Muscle of leg (tissue), 16 donors: ENCODE measurements at places on chromosomes 16 and 17. TPM values are rescaled to one million over a fixed set of nuclear protein-coding genes. Genes with fewer than 3 reads are reported as not detected.
A peak's percentile ranks its signal among the peaks of the same experiment; 100 is the strongest.

DNA sequence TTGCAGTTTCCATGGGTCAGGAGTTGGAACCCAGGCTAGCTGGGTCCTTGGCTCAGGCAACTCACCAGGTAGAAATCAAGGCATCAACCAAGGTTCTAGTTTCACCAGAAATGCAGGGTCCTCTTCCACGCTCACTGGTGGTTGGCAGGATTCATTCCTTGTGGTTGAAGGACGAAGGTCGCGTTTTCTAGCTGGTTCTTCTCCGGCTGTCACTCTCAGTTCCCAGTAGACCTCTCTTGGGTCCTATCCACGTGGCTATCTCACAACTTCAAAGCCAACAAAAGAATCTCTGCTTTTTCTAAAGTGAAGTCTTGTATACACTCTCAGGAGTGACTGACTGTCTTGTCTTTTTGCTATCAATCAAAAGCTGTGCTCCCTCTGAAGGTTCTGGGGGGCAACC lies 146.3 kb upstream of the NOL11 start:
- no peak for DNase-seq

- no peak for DNase-seq
Observed at GRCh38 chr17:65712383-65713267, 151.2 kb upstream of the AXIN2 start.

DNA sequence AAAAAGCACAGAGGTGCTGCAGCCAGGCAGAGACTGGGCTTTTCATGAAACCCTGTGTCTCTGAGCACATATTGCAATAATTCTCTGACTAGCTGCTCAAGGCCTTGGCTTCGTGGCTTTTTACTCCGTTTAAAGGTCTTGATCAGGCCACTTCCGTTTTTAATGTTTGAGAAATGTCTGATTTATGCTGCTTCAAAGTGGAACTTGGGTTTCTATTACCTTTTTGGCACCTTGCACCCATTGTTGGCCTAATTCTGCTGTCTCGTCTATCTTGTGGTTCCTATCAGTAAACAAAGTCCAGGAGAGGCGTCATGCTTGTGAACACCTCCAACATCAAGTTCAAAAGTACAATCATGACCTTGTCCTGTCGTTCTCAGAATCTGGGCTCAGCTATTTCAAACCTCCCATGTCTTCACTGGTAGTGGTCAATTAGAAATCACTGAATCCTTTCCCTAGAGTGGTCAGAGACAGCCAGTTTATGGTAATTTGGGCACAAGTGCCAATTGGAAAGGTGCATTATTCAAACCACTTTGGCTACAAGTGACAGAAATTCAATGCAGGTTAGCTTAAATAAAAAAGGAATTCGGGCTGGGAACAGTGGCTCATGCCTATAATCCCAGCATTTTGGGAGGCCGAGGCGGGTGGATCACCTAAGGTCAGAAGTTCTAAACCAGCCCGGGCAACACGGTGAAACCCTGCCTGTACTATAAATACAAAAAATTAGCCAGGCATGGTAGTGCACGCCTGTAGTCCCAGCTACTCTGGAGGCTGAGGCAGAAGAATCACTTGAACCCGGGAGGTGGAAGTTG lies 33.3 kb upstream of the METTL9 start:
- DNase-seq: no peak

GRCh38 chr16:11566398-11566797 lies 20.3 kb downstream of the LITAF start:
- no peak for DNase-seq

DNA sequence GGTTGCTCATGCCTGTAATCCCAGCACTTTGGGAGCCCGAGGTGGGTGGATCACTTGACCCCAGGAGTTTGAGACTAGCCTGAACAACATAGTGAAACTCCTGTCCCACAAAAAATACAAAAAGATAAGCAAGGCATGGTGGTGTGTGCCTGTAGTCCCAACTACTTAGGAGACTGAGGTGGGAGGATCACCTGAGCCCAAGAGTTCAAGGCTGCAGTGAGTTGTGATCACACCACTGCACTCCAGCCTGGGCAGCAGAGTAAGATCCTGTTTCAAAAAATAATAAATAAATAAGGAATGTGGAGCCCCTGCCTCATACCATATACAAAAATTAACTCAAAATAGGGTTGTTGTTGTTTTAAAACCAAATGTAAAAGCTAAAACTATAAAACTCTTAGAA lies 26.2 kb upstream of the CORO1A start:
- no peak for DNase-seq

DNA sequence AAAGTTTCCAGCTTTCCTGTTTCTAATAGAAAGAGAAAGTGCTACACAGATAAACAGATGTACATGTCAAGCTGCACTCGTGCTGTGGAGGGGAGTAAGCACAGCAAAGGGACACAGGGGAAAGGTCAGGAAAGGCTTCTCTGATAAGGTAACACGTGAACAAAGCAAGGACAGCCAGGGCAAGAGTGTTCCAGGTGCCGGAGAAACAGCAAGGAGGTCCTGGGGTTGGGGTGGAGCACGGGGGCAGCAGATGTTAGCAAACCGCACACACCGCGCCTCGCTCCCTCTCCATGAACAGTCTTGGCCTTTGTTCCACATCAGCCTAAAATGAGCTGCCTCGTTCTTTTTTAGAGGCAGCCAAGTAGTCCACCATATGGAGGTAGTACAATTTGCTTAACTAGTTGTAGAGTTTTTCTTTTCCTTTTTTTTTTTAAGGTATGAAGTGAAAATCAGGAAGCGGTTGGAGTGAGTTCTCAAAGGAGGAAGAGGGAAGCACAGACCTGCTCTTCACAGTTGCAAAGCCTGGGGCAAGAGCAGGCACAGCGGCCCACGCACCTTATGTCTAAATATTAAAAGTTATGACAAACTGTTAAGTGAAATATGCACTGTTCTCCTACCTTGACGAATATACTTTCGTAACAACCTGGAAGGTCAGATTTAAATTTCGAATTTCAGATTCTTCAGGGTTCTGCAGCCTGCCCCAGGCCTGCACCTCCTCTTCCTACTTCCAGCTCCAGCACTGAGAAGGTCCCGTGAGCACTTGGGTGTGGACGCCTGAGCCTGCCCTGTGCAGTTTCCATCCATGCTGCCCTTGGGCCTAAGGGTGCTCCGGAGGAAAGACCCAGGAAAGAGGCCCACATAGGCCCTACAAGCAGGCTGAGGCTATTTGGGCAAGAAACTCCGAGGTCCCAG lies 41.5 kb upstream of the RPH3AL start:
- peak; percentile 39 for DNase-seq

DNA sequence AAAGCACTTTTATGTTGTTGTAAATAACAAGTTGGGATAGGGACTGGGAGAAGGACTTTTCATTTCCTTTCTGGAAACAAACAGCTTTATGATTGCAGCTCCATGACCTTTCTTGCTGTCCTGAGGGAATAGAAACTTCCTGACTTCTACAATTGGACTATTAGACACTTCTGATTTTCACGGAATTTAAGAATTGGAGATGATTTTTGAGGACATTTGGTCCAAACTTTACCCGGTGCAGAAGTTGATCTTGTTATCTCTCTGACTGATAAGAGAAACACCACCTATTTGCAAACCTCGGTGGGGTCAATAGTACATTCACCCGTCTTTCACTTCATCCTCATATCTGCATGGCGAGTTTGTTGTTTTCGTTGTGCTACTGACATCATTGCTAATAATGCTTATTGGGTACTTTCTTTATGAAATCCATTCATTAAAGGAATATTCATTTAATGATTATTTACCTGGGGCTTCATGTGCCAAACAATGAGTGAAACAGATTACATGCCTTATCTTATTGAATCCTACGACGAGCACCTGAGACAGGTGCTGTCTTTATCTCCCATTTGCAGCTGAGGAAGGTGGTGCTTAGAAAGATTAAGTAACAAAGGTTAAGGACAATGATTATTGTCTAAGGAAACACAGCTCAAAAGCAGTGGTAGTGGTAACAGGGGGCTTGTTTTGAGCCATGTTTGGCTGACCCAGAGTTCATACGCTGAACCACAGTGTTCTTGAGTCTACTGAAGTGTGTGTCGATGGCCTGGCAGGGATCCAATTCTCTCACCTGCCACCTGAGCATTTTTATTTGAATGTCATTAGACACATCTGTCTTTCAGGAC lies 176.9 kb upstream of the FAM20A start:
- no peak for DNase-seq

GRCh38 chr17:3691617-3692067 lies 4.3 kb downstream of the P2RX5 start:
- DNase-seq: no peak

GRCh38 chr17:75595920-75596313 lies 8.3 kb downstream of the MYO15B start:
- no peak for DNase-seq

Gene CPNE7
- polyA plus RNA-seq: 0.15 TPM

Gene MARVELD3
- 0.19 TPM for polyA plus RNA-seq

Gene FBXL19
- 13.6 TPM for polyA plus RNA-seq

Gene WSB1
- 165 TPM for polyA plus RNA-seq

Gene PPP1R27
- polyA plus RNA-seq: 57.4 TPM

Gene ZG16
- polyA plus RNA-seq: not detected

Gene P3H4
- 39.5 TPM for polyA plus RNA-seq
